ENCODE measurements at places on chromosomes 3 and 15. TPM values are rescaled to one million over a fixed set of nuclear protein-coding genes. Genes with fewer than 3 reads are reported as not detected.

Gene FAH
- polyA plus RNA-seq: 34.9 TPM

DNA sequence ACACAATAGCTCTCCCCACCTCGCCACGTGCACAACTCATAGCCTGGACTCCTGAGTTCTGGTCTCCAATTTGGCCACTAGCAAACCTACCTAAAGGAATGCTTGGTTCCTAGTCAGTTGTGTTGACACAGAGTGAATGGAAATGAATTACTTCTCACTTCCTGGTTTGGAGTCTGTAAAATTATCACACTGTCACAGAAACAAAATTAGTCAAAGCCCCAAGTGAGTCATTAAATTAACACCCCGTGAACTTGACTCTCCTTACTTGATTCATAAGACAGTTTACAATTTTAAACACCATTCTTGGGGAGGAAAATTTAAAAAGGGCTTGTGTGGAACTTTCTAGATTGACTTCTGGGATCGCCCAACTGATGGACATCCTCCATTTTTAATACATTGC, 276.2 kb upstream of the CTNNB1 start:
- H3K27me3 ChIP-seq: no peaks in the 10 kb centered on the region
- no peaks in the 10 kb centered on the region for H3K4me1 ChIP-seq
- no peak overlapping the region for H3K27ac ChIP-seq
- no peak for DNase-seq

Gene GP9
- not detected for polyA plus RNA-seq

- no peaks in the 10 kb centered on the region for H3K27me3 ChIP-seq
- no peaks in the 10 kb centered on the region for H3K36me3 ChIP-seq
- no peaks in the 10 kb centered on the region for H3K4me1 ChIP-seq
- H3K27ac ChIP-seq: no peak overlapping the region
Observed at GRCh38 chr3:7504886-7505775, 644.2 kb downstream of the GRM7 start.

DNA sequence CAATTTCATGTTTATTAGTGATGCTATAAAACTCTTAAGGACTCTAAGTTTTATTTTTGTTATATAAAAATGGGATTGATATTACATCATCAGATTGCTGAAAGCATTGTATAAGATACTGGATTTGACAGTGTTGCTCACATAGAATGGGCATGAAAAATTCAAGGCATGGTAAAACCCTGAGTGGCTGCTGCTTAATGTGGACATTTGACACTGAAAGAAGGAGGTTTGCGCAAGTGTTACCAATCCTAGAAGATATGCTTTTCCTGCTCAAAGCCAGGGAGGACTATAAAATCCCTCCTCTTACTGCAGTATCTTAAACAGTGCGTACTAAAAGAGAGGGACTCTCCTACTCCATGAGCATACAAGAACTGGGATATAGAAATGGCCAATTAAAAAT, 65.8 kb upstream of the PTX3 start:
- H3K4me1 ChIP-seq: peaks cover 22% of the 10 kb centered on the region
- no peak overlapping the region for H3K27ac ChIP-seq
- H3K4me3 ChIP-seq: no peak overlapping the region

Gene OTOL1
- polyA plus RNA-seq: not detected

GRCh38 chr15:25946241-25946805, 83.2 kb upstream of the ATP10A start:
- H3K36me3 ChIP-seq: no peaks in the 10 kb centered on the region
- H3K4me3 ChIP-seq: no peak overlapping the region
- no peak overlapping the region for H3K27ac ChIP-seq
- H3K4me1 ChIP-seq: no peaks in the 10 kb centered on the region

DNA sequence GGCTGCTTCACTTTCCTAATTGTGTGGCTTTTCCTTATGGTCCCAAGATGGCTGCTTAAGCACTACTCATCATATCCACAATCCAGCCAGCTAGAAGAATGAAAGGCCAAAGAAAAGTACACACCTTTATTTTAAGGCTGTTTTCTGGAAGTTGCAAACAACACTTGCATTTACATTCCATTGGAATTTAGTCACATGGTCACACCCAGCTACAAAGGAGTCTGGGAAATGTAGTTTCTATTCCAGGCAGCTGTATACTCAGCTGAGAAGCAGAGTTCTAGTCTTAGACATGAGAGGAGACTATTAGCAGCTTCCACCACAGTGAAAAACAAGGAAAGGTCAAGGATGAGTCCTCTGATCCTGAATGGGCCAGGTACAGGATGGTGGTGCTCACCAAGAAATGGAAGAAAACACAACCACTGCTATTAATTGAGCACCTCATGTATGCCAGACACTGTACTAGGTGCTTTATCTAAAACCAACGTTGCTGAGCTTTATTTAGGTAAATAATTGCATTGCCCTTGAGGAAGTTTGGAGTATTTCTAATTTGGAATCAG, 28.0 kb upstream of the ATG7 start:
- H3K27ac ChIP-seq: no peak overlapping the region
- no peak for DNase-seq
- H3K4me3 ChIP-seq: no peak overlapping the region
- H3K4me1 ChIP-seq: peaks cover 13% of the 10 kb centered on the region

Gene LMAN1L
- 0.02 TPM for polyA plus RNA-seq

GRCh38 chr3:175737646-175738572, 878.8 kb downstream of the NAALADL2 start:
- no peaks in the 10 kb centered on the region for H3K36me3 ChIP-seq
- no peaks in the 10 kb centered on the region for H3K27me3 ChIP-seq
- no peak overlapping the region for H3K4me3 ChIP-seq
- H3K4me1 ChIP-seq: peaks cover 11% of the 10 kb centered on the region
- H3K27ac ChIP-seq: no peak overlapping the region

GRCh38 chr3:161510510-161511260, 14.1 kb downstream of the OTOL1 start:
- no peak overlapping the region for H3K4me3 ChIP-seq
- no peak overlapping the region for H3K27ac ChIP-seq
- DNase-seq: no peak
- no peaks in the 10 kb centered on the region for H3K36me3 ChIP-seq
- H3K4me1 ChIP-seq: no peaks in the 10 kb centered on the region

DNA sequence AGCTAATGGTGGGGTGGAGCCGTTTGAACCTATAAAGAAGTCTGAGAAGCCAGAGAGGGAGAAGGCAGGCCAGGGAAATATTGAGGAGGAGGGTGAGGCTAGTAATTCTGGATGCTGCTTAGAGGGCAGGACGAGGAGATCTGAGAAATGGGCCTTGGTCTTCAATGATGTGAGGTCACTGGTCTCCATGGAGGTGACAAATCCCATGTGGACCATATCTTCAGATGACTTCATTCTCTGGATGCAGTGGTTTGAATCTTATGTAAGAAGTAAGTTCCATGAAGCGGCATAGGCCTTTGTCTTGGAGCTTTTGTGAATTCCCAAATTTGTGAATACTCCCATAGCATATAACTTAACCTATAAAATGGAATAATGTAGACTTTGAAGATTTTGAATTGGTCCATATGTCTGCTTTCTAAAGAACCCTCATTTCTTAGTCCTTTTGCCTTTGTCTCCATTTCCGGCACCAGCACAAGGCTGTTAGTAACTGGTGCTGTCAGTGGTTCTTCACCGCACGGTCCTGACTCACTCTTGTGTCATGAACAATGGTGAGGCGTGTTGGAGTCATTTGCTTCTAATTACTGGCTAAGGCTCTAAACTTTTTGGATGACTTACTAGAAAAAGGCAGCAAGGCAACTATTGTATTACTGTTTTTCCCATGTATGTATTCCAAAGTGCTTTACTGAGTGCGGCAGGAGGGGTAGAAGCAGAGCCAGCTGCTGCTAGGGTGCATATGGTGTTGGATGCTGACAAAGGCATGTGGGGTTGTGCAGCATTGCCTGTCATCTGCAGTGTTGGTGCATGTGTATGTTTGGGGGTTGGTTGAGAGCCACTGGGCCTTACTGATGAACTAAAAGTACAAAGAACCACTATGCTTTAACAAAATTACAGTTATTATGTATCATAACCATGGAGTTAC, 279.3 kb upstream of the C2CD4B start:
- H3K4me3 ChIP-seq: no peak overlapping the region
- no peaks in the 10 kb centered on the region for H3K27me3 ChIP-seq
- DNase-seq: no peak
- H3K27ac ChIP-seq: peak overlapping the region; percentile 48

GRCh38 chr15:87287156-87287555, 969.4 kb downstream of the NTRK3 start:
- no peaks in the 10 kb centered on the region for H3K27me3 ChIP-seq
- H3K27ac ChIP-seq: no peak overlapping the region
- H3K4me3 ChIP-seq: no peak overlapping the region
- DNase-seq: no peak
- no peaks in the 10 kb centered on the region for H3K36me3 ChIP-seq
- H3K4me1 ChIP-seq: no peaks in the 10 kb centered on the region

GRCh38 chr15:75809986-75810750, 33.1 kb upstream of the UBE2Q2 start:
- H3K4me3 ChIP-seq: no peak overlapping the region
- H3K27ac ChIP-seq: no peak overlapping the region
- H3K27me3 ChIP-seq: no peaks in the 10 kb centered on the region

Gene NKIRAS1
- polyA plus RNA-seq: 8.1 TPM
